ENCODE measurements at places on chromosomes 16 and 17.

- no peak for DNase-seq
Measured at GRCh38 chr17:42844761-42845555, 578 bp downstream of the AOC2 start.

DNA sequence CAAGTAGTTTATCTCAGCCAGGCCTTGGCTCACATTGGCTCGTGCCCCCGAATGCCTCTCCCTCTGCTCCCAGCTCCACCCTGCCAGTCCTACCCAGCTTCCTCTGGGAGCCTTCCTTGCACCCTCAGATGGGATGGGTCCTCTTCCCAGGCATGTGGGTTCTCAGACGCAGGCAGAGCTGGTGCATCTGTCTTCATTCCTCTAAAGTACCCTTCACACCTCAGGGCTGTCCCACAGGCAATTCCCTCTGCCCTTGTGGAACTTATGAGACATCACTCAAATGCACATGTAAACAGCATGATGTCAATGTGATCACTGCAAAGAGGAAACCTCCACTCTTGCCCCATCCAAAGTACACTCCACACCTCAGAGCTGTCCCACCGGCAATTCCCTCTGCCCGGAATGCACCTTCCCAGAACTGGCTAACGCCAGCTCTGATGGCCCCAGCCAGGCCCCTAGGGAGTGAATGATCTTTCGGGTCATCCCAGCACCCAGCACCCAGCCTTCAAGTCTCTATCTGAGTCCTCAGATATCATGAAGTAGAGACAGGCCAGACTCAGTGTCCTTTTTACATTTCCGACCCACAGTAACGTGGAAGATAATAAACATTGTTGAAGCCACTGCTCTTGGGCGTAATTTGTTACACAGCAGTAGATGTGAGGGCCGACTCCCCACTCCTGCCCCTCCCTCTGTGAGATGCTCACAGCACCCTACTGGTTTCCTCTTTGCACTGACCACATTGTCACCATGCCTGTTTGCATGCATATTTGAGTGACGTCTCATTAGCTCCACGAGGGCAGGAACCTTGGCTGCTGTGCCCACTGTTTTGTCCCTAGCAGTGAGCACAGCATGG lies 85.4 kb downstream of the N4BP1 start:
- no peak for DNase-seq

GRCh38 chr16:75195811-75196790 lies 10.9 kb downstream of the CTRB2 start:
- no peak for DNase-seq

- no peak for DNase-seq
Measured at GRCh38 chr17:77923776-77924513, 34.6 kb upstream of the TNRC6C start.

DNA sequence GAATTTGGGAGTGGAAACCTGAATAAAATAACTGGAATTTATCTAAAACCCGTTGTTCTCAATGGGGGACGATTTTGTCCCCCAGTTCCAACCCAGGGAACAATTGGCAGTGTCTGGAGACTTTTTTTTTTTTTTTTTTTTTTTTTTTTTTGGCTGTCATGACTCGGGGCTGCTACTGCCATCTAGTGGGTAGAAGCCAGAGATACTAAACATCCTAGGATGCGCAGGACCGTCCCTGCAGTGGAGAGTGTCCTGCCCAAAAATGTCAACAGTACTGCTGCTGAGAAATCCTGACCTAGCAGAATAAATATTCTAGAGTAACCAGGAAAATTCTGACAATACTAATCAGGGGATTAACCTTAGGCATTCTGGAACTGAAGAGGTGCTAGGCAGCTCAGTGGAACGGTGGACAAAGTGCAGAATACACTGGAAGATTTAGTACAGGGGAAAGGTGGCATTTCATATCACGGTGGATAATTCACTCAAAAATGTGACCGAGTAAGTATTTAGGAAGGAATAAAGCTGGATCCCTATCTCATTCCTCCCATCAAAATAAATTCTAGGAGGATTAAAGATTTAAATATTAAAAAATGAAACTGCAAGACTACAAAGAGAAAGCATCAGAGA lies 107.6 kb downstream of the SPECC1 start:
- peak; percentile 9 for DNase-seq

DNA sequence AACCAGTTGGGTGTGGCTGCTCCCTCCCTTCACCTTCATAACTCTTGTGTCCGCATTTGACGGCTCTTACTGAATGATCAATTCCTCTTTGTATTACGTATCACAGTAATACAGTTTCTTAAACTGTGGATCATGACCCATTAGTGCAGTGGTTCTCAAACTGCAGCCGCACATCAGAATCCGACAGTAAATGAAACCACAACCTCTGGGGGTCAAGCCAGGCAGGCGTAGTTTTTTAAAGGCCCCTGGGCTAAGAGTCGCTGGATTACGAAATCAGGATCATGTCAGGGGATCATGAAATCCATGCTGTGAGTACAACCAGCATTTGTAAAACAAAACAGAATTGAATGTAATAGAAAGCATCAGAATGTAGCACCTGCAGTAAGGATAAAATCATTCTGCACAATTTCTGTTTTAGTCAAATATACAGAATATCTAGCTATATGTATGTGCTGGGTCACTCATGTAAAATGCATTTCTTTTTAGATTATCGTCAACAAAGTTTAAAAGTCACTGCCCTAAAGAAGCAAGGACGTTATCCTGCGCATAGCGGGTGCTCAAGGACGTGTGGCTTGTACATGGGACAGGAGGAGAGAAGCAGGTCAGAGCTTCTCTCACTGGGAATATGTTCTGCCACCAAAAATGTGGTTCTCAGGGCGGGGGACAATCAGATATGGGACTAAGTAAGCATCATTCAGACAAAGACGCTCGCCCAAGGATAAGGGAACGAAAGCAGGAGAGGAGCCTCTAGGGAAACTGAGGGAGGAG lies 113.1 kb downstream of the ZFHX3 start:
- DNase-seq: no peak

DNA sequence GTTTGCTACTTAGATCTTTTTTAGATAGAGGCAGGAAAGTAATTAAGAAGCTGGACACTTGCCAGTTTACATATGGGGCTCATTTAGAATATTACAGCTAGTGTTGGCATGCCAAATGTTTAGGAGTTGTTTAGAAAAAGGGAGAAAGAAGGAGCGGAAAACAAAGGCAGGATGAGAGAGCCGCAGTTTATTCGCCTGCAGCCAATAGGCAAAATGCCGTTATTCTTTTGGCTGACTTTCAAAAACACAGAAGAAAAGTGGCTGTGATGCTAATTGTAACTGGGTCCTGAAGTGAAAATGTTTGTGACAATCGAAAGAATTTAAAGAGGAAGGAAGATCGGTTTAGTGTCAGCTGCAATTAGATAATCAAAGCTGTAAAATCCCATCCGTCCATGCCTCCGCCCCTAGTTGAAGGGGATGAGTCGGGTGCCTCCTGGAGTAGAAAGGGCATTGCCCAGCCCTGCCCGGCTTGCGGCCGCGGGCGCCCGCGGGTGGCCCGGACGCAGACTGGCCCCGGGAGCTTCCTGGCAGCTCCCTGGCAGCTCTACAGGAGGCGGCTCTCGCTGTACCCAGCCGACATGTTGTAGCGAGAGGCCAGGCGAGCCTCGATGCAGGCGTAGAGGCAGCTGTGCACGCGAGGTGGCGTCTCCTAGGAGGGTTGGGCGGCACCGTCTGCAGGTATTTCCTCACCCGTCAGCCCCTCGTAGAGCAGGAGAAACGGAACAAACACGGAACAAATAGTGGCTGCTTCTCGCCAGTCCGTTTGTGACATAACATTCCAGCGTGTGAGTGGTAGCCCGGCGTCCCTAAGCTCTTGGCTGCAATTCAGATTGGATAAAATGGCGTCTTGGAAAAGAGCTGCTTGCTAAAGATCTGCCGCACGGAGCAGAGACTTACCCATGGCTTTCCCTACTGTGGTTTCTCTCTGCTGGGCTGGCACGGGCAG lies 82.2 kb downstream of the TNRC6C start:
- DNase-seq: no peak

DNA sequence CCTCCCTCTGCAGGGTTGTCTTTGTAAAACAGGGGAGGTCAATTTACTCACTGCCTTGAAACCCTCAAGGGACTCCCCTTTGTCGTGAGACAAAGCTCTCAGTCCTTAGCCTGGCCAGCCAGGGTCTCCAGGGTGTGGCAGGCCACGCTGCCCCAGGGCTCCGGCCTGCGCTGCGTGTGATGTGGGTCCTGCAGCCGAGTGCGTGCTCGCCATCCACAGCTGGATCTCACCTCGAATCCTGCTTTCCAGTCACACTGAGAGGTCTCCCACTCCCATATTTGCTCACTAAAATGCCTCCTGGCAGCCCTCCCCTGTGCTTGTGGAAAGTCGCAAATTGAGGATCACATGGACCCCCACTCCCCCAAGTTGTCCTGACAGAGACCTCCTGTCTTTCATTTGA lies 10.0 kb upstream of the CLEC18C start:
- DNase-seq: no peak

DNA sequence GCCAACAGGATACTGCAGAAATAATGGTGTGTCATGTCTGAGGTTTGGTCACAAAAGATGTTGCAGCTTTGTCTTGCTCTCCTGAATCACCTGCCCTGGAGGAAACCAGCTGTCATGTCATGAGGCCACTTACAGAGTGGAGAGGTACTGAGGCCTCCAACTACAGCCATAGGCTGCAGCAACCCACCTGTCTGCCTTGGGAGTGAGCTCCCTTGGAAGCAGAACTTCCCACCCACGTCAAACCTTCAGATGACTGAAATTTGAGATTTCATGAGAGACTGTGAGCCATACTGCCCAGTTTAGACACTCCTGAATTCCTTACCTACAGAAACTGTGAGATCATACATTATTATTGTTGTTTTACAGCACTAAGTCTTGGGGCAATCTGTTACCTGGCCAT lies 475.9 kb downstream of the HS3ST3B1 start:
- no peak for DNase-seq

- no peak for DNase-seq
Measured at GRCh38 chr16:79845734-79846135, 245.2 kb upstream of the MAF start.

- DNase-seq: no peak
Measured at GRCh38 chr17:18037486-18037885, 1.5 kb downstream of the ATPAF2 start.

DNA sequence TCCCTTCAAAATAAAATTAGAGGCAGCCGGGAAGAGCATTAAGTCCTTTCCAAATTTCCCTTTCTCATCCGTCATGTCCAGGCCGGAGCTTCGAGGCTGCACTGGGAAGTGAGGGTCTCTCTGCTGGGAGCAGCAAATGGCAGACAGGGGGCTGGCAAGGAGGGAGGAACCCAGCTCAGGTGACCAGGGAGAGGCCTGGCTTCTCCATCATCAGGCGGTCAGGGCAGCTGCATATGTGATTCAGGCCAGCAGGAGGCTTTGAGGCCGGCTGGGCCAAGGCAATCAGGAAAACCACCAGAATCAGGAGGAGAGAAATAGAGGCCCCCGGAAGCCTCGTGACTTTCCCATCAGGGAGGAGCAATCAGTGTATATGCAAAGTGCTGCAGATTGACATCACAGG lies 85.0 kb upstream of the RPL38 start:
- DNase-seq: no peak

- DNase-seq: no peak
Measured at GRCh38 chr17:58189436-58190146, 2.9 kb upstream of the EPX start.

DNA sequence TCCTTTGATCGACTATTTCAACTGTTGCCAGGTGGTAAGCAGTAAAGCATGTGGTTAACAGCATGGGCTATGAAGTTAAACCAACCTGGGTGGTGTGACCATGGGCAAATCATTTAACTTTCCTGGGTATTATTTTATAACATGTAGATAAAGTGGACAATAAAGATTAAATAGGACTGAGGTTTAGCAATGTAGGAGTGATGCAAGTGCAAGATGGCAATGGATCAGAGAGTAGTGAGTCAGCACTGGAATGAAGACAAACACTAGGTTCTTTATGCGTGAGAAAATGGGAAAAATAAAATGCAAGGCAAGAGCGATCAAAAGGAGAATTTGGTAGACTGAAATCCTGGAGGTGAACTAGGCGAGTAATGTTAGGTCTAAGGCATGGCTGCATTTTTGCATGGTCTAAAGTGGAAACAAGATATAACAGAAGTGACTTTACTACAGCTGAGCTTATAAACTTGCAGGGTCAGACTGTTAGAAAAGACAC lies 222.4 kb upstream of the AXIN2 start:
- DNase-seq: no peak

DNA sequence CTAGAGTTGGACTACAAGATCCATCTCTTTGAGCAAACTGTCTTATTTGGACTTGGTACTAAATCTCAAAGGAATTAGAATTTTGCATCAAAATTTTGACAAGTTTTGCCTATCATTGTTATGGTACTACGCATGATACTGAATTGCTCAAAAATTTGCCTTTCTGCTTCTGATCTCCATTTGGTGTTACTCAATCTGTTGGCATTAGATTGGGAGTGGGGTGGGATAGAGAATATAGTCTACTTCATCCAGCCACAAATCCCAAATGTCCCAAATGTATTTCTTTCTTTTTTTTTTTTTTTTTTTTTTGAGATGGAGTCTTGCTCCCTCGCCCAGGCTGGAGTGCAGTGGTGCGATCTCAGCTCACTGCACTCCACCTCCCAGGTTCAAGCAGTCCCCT lies 204.8 kb downstream of the TANC2 start:
- no peak for DNase-seq

GRCh38 chr16:88634141-88634993 lies 4.0 kb upstream of the IL17C start:
- no peak for DNase-seq

DNA sequence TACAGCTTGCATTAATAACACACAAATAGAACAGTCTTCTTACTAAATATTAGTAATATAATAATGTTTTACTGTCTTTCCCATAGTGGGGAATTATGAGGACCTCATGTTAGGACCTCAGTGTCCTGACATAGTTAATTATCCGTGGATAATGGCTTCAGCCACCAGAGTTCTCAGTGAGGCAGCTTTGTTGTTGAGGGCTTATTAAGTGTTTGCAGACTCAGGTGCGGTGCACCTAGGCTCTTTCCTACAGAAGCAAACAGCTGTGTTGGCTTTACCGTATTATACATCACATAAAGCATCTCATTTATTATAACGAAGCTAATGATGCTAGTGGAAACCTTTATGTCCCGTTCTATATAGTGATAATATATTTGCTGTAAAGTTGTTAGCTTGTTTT lies 246.7 kb downstream of the FTO start:
- no peak for DNase-seq

DNA sequence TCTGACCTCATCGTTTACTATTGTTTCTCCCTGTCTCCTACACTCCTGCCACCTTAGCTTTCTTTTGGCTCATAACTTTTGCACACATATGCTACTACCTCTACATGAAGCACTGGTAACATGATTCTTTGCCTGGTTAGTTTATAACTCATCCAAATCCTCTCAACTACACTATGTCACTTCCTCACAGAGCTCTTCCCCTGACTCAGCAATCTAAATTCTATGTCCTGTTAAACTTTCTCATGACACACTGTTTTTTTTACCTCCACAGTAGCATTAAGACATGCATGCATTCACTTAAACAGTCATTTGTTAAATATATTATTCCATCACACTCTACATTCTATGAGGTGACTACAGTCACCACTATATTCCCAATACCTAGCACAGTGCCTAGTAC lies 19.7 kb downstream of the APPBP2 start:
- DNase-seq: no peak

GRCh38 chr17:44331249-44331760 lies 6.7 kb upstream of the SLC25A39 start:
- DNase-seq: peak; percentile 30

GRCh38 chr17:7248796-7249195 lies 2.7 kb downstream of the CTDNEP1 start:
- no peak for DNase-seq

All from stimulated activated CD4-positive, alpha-beta T cell treated with anti-CD3 and anti-CD28 coated beads, Interleukin-1b, Interleukin-23, amount 100 ng/mL, for 1 hour (primary cell).